Stimulated activated CD8-positive, alpha-beta memory T cell treated with anti-CD3 and anti-CD28 coated beads, Interleukin-15, amount 100 ng/mL, for 4 hours (primary cell): ENCODE measurements at places on chromosomes 16 and 17.

DNA sequence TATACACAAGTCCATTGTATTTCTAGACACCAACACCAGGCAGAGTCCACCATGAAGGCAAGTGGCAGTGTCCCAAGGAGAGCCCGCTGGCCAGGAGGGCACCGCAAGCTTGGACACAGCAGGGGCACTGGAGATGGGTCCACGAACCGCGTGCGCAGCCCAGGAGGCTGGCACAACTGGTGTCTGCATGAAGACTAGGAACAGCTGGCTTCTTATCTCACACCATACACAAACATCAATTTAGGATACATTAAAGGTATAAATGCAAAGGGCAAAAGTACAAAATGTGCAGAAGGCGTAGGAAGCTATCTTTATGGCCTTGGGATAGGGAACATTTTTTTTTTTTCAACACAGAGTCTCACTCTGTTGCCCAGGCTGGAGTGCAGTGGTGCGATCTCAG lies 52.4 kb downstream of the ANKRD11 start:
- no peak for DNase-seq

DNA sequence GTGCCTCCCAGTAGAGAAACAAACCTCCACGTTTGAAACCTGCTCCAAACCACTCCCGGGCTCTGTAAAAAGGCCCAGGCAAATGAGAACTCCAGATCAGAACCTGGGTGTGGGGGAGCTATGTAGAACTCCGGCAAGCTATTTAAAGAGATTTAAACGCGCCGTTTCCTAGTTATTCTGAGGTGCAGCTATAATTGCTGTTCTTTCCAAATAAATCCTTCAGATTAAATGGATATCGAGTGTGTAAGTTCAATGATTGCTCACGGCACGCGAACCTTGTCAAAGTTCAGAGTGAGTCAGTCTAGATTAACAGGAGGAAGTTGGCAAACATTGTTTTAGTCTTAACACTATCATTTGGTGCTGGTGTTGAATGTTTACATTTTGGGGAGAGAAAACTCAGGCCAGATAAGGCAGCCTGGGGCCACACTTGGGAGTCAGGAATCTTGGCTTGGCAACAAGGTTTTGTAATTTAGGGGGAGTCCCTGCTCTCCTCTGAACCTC lies 92.9 kb upstream of the SALL1 start:
- no peak for DNase-seq

DNA sequence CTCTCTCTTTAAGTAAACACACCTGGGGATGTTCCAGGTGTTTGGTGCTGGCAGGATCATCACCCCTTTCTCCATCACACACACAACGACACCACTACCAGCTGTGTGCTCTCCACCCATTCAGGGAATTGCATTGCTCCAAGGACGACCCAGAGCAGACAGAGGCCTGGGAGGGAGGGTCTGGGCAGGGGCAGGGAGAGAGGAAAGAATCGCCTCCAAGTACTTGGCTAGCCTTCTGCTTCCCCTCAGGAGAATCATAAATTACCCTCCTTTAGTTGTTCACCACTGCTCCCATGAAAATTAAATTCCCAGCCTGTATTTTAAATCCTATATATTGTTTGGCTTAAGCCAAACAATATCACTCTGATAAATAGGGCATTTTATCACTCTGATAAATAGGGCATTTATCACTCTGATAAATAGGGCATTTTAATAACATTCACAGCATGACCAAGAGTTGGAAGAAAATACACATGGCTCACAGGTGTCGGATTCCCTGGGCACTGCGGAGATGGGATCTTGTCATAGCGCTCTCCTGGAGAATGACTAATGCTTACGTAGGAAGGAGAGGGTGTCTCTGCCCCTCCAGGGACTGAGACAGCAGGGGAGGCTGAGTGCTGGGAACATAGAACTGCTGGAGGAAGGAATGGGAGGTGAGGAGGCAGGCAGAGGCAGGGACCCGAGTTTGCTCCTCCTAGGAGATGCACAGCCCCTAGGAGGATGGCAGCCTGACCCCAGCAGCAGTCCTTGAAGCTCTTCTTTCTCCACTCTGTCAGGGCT lies 673.6 kb downstream of the HS3ST4 start:
- DNase-seq, result no peak

- DNase-seq, result no peak
Observed at GRCh38 chr17:59427996-59428395, 96.5 kb downstream of the YPEL2 start.

DNA sequence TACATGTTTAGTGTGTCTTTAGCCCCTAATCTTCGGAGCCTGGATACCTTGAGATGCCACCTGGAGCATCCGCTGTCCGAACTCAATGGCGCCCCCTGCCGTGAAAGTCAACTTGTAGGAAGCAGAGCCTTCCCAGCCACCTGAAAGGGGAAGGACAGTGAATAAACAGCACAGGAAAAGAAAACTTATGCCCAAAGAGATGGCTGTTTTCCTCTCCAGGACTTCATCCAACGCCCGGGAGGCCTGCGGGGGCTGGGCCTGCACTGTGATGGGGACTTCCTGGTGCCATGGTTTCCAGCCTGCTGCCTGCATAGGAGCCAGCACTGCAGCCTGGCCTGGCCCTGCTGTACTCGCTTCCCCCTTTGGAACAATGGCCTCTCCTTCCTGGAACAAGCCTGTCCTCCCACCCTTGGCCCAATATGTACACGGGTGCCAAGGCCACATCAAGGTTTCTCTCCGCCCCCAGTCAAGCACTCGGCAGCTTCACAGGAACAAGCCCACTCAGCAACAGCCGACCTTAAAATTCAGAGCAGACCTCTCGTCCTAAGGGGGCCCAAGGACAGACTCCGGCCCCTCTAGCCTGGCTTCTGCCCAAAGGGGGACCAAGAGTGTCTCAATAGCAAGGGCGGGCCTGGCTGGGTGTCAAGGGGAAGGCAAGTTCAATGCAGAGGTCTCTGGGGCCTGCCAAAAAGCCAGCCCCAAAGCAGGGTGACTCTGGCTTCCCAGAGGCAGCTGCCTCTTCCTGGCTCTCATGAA lies 4.5 kb upstream of the UNC13D start:
- DNase-seq, result peak; percentile 58
